ENCODE measurements at places on chromosomes 6 and 20. TPM values are rescaled to one million over a fixed set of nuclear protein-coding genes. Genes with fewer than 3 reads are reported as not detected.

DNA sequence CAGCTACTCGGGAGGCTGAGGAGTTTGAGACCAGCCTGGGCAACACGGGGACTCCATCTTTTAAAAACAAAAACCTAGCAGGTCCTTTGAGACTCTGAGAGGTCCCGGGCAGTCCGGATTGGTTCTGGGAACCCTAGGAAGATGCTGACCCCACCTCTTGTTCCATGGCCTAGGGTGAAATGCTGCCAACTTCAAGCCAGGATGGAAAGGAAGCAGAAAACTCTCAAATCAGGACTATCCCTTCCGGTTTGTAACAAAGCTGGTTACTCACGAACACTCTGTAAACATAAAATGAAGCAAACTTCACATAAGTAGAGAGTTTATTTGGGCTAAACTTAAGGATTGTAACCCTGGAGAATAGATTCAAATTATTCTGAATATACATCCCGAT is 28.0 kb downstream of the CAPN11 start:
- no peak for DNase-seq

- DNase-seq, result no peak
These were observed 256.4 kb upstream of the MARCKS start for GRCh38 chr6:113600551-113601339.

DNA sequence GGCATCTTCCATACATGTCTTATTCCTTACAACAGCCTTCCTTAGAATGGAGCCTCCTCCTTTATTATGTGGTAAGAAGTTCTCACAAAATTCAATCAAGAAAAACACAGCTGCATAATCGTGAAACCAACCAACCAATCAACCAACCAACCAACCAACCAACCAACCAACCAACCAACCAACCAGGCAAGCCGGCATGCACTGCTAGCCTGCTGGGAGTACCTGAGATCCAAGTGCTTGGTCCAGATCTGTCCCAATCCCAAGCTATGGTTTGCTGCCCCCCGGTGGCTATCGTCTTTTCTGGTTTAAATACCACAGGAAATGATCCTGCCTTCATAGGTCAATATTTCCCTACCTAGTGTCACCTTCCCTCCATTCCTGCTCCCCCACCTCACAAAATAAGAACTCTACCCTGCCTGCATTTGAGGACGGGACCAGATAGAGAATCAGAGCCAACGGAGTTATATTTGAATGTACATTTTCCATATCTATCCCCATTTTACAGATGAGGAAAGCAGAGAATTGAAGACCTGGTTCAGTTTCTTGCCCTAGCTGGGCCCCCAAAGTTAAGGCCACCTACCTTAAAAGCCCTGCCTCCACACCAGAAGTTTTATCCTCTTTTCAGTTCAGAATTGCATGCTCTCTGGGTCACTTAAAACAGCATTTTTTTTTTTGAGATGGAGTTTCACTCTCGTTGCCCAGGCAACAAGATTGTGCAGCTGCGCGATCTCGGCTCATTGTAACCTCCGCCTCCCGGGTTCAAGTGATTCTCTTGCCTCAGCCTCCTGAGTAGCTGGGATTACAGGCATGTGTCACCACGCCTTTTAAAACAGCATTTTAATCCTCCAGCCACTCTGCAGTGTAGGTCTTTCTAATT is 27.1 kb downstream of the RAB44 start:
- DNase-seq, result no peak

DNA sequence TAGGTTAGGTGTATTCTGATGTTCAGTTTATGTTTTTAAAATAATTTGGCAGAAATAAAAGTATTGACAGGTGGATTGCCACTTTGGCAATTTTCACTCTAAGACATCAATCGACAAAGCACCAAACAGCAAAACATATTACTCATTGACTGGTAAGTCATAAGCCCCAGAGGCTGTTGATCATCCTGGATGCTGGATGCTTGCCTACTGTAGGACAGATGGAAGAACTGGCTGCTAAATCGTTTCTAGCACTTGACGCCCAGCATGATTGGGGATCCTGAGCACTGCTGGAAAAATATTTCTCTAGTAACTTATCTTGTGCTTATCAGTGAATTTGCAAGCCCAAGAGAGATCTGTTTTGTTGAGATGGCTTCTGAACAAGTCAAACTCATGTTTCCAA is 1001.9 kb upstream of the FLRT3 start:
- no peak for DNase-seq

GRCh38 chr6:47810885-47811284 is 29.1 kb downstream of the OPN5 start:
- DNase-seq, result no peak

DNA sequence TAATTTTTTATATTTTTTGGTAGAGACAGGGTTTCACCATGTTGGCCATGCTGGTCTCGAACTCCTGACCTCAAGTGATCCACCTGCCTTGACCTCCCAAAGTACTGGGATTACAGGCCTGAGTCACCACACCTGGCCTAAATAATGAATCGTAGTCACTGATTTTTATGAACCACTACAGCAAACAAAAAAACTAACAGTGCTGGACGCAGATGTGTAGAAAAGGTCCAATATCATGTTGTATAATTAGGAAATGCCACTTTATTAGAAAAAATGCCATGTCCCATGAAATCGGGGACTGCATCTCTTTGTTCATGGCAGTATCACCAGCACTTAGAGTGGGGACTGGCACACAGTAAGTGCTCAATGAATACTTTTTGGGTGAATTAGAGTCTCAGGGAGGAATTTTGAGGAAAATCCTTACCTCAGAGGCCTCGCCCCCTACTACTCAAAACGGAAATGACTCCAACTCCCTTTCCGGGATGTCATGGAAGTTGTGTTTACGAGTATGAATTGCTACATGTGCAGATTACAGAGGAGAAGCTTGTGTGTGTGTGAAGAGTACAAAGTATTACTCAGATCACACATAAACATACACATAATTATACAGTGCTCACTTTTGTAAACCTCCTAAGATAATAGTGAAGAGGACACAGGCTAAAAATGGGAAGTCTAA is 43.6 kb upstream of the FAM50B start:
- no peak for DNase-seq

DNA sequence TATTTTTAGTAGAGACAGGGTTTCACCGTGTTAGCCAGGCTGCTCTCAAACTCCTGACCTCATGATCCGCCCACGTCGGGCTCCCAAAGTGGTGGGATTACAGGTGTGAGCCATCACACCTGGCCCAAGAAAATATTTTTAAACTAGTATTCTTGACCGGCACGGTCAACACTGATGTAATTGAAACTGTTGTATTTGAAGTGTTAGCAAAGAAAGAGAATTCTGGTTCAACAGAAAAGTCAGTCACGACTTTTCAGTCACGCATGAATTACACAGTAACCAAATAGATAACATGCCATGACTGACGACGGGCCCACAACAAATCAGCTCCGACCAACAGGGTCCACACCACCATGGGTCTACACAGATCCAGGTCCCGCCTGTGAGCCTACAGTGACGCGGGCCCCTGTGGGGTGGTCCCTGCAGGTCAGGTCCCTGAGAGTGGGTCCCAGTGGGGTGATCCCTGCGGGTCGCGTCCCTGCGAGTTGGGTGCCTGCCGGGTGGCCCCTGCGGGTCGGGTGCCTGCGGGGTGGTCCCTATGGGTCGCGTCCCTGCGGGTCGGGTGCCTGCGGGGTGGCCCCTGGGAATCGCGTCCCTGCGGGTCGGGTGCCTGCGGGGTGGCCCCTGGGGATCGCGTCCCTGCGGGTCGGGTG is 1.0 kb downstream of the GMEB2 start:
- DNase-seq, result no peak

GRCh38 chr6:18550119-18550518 is 163.0 kb downstream of the RNF144B start:
- no peak for DNase-seq

- DNase-seq, result no peak
These were observed 215.5 kb downstream of the ZDHHC14 start for GRCh38 chr6:157596461-157596860.

DNA sequence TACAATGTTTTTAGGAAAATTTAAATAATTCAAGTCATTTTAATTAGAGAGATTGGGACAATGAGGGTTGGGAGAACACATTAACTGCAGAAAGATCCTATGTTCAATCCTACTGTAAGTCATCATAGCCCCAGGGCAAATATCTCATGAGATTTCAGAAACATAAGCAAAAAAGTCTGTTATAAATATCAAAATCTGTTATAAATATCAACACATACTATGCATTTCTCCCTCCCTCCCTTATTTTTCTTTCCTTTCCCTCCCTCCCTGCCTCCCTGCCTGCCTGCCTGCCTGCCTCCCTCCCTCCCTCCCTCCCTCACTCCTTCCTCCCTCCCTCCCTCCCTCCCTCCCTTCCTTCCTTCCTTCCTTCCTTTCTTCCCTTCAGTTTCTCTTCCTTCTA is 267.3 kb upstream of the SASH1 start:
- DNase-seq, result no peak

DNA sequence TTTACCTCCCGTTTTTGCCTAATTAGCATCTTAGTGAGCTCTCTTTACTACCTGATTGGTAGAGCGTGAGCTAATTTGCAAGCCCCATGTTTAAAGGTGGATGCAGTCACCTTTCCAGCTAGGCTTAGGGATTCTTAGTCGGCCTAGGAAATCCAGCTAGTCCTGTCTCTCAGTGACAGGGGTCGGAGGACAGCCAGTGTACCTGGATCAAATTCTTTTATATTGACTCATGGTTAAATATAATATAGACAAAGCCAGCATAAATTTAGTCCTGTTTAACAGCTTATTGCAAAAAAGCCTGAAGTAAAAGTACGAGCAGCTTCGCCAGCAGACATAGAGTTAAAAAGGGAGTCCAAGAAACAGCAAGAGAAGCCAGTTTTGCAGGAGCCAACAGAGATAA is 12.2 kb upstream of the GSTA3 start:
- DNase-seq, result no peak

The IFNGR1 gene
- polyA plus RNA-seq, result 59.2 TPM

The BTBD3 gene
- 79.3 TPM for polyA plus RNA-seq

The PLN gene
- 6.4 TPM for polyA plus RNA-seq

The ISM1 gene
- 3.3 TPM for polyA plus RNA-seq

The NR2E1 gene
- polyA plus RNA-seq, result not detected

The NINL gene
- 65.0 TPM for polyA plus RNA-seq

The TRIM40 gene
- polyA plus RNA-seq, result 0.08 TPM

The TGIF2 gene
- polyA plus RNA-seq, result 66.1 TPM
